Activated CD8-positive, alpha-beta memory T cell treated with anti-CD3 and anti-CD28 coated beads for 1 hour (primary cell): ENCODE measurements at places on chromosomes 3 and 15.

- no peak for DNase-seq
Observed at GRCh38 chr3:98376631-98377030, 13.8 kb upstream of the OR5K3 start.

DNA sequence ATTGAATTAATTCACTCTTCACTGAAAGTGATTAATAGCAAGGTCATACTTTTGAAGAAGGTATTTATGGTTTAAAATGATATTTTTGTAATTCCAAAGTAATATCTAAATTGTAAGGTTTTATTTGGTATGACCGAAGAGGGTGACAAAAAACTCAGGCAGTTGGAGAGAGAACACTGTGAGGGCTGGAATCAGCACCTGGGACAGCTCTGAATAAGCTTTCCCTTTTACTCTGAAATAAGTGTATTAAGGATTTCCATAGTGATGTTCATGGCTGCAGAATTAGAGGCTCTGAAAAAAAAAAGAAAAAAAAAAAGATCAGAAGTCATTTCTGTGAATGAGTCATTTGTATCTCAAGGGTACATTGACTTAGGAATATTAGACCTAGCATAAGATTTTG lies 299.5 kb downstream of the IL5RA start:
- no peak for DNase-seq

- no peak for DNase-seq
Observed at GRCh38 chr15:37289109-37289765, 188.9 kb upstream of the MEIS2 start.

- no peak for DNase-seq
Observed at GRCh38 chr15:89106200-89106599, 17.9 kb downstream of the ABHD2 start.

DNA sequence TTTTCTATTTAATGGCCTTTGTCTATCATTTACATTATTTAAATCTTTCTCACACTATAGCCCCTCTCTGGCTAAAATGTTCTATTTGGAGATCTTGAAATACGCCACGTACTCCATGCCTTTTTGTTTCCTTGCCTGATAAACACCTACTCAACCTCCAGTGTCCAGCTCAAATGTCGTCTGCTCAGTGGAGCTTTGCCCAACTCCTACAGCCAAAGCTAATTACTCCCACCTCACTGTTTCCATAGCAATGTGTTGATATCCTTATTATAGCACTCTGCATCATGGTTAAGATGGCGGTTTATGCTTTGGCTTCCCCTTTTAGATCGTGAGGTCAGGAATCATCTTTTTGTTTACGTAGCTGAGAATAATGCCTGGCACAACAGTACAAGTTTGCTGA lies 55.9 kb downstream of the NGLY1 start:
- DNase-seq, result no peak

GRCh38 chr3:131350506-131350905 lies 31.1 kb upstream of the NUDT16 start:
- no peak for DNase-seq

DNA sequence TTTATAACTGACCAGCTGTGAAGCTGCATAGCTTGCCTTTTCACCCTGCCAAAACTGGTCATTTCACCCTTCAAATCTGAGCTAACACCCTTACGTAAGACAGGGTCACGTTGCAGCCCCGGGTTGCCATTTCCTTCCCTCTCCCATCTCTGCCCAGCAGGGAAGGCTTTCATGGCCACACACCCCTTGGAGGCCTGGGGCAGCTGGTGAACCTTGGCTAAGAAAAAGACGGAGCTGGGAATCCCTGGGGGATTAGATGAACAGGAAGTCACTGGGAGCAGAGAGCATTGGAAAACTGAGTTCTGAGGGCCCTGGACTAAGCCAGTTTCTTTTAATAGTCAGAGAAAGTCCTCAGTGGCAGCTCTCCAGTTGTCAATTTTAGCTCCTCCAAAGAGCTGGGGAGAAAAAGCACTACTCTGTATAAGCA lies 67.8 kb downstream of the TTC23 start:
- DNase-seq, result no peak
